ENCODE measurements at places on chromosomes 1 and 21. TPM values are rescaled to one million over a fixed set of nuclear protein-coding genes. Genes with fewer than 3 reads are reported as not detected.

DNA sequence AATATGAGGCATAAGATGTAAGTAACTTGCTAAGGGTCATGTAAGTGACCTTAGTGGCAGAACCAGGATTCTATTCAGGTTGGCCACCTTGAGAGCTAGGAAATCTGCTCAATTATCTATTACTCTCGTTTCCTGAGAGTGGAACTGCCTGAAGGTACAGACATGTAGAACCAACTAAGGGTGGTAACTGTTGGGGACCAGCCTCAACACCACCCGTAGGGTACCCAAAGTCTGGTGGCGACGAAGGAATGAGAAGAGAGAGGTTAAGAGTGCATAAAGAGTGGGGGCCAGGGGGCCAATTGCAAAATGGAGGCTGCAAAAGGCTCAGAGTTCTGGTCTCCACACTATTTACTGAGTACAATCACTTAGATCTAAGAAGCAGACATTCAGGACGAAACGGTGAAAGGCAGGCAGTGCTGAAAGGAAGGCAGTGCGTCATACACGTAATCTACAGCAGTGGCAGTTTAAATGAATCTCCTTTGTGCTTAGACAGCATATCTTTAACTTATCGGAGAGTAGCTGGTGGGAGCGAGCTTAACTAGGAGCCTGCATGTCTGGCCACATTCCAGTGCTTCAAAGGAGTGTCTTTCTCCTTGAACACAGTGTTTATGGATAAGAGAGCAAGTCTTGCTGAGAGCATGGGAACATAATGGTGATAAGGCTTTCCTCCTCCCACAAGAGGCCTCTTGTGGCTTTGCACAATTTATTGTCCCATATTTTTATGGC, 25.0 kb downstream of the SRSF4 start:
- DNase-seq: no peak

DNA sequence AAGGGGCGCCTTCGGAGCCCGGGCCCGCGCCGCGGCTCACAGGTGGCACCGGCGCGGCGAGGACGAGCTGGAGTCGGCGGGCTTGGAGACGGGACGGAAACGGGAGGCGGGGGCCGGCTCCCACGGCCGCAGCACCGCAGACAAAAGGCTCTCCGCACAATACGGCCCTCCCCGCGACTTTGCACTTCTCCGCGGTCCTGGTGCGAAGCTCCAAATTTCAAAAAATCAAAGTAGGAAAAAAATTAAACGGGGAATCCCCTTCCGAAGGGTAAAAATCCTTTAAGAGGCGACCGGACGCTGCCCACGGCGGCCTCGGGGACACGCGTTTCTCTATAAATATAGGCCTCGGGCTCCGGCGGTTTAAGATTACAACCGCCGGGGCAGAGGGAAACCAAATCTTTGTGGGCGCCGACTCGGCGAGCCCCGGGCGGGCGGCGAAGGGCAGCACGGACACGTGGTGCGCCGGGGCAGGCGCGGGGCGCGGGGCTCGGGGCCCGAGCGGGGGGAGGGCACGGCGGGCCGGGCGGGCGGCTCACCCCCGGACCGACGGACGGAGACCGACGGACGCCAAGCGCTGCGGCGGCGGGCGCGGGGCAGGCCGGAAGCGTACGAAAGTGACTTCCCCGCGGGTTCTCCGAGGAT, 453 bp downstream of the PABPC4 start:
- no peak for DNase-seq

SERPINC1 gene
- total RNA-seq: not detected

DNA sequence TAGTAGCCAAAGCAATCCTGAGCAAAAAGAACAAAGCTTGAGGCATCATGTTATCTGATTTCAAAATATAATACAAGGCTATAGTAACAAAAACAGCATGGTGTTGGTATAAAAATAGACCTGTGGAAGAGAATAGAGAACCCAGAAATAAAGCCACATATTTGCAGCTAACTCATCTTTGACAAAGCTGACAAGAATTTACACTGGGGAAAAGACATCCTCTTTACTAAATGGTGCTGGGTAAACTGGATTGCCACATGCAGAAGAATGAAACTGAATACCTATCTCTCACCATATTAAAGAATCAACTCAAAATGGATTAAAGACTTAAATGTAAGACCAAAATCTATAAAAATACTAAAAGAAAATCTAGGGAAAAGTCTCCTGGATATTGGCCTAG, 59.5 kb upstream of the CD55 start:
- no peak for DNase-seq

GRCh38 chr1:77672374-77672773, 10.1 kb downstream of the ZZZ3 start:
- no peak for DNase-seq

DNA sequence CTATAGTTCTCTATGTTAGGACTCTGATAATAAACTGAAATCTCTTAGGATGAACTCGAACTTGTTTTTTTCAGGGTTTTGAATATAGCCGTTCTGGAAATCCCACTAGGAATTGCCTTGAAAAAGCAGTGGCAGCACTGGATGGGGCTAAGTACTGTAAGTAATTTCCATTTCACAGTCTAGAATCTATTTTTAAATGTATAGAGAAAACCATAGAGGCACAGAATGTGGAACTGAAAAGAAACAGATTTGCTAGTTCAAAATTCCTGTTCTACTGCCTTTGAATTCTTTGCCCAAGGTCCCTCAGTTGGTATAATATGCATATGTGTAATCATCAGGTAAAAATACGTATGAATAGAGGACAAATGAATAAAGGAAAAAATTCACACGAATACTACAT, 4.8 kb downstream of the CTH start:
- DNase-seq: no peak

- no peak for DNase-seq
Measured at GRCh38 chr21:27219068-27219467, 252.2 kb upstream of the ADAMTS5 start.

- DNase-seq: no peak
Measured at GRCh38 chr1:27598295-27598687, 5.7 kb downstream of the AHDC1 start.

IGFN1 gene
- 4.3 TPM for total RNA-seq

STRIP1 gene
- 36.5 TPM for total RNA-seq

CENPF gene
- total RNA-seq: 102 TPM

DNA sequence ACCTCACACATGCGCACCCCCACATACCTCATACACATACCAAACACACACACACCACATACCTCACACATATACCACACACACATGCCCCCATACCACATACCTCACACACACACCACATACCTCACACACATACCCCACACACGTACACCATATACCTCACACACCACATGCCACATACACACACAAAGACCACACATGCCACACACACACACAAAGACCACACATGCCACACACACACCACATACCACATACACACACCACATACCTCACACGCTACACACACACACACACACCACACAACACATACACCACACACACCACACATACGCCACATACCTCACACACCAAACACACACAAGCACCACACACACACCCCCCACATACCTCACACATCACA, 30.0 kb downstream of the HIVEP3 start:
- no peak for DNase-seq

SGIP1 gene
- not detected for total RNA-seq

DNA sequence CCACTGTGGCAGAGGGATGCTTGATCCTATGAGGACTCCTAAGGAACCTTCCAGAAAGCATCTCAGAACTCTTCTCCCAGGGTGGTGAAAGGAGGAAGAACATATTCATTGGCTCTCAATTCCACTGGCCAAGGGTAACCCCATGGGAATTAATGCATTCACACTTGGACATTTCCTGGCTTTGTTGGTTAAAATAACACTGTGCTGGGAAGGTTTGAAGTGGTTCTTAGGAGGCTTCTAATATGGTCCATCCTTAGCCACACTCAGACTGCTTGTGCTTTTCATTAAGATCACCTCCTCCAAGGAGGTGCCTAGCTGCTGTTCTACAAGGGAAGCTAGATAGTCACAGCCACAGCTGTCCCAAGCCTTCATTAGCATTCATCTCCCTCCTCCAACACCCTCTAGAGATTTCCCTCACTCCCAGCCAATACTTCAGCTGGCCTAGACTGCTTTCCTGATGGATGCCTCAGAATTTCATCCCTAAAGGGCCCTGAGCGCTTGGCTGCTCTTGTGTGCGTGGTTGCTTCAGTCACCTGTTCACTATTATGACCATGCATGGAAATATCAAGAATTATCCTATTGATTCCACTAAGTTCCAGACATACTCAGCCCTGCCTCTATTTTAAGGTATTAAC, 544.4 kb downstream of the PLPP3 start:
- DNase-seq: no peak

DNA sequence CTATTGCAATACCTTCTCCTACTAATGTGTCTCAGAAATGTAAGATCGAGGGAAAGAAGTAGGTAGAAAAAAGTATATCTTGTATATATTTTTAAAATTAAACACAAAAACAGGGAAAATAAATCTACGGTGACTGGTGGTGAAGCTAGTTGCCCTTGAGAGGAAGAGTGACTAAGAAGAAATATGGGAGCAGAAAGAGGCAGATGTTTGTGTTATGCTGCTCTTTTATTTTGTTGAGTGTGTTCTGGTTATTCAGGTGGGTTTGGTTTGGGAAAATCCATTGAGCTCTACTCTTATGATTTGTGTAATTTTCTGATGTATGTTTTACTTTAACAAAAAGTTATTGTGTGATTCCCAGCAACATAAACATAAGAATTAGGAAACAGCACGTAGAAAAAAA, 444.9 kb upstream of the B3GALT2 start:
- DNase-seq: no peak

DNA sequence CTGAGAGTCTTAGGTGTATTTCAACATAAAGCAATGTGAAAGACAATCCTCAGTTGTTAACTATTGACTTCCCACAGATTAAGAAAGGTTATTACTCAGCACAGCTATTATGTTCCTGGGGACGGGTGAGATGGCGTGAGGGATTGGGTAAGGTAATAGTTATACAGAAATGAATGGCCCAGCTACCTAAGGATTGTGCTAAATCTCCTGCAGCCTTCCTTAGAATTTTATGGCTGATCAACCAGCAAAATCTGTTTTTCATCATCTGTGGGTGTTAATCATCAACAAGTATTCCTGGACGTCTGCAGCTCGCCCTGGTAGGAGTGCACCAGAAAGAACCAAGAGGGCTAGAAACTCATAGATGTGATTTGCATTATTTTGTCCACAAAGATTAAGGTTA, 146.0 kb upstream of the IVNS1ABP start:
- DNase-seq: no peak

- DNase-seq: no peak
Measured at GRCh38 chr1:28902738-28903137, 11.6 kb upstream of the EPB41 start.

DHCR24 gene
- 369 TPM for total RNA-seq

DNA sequence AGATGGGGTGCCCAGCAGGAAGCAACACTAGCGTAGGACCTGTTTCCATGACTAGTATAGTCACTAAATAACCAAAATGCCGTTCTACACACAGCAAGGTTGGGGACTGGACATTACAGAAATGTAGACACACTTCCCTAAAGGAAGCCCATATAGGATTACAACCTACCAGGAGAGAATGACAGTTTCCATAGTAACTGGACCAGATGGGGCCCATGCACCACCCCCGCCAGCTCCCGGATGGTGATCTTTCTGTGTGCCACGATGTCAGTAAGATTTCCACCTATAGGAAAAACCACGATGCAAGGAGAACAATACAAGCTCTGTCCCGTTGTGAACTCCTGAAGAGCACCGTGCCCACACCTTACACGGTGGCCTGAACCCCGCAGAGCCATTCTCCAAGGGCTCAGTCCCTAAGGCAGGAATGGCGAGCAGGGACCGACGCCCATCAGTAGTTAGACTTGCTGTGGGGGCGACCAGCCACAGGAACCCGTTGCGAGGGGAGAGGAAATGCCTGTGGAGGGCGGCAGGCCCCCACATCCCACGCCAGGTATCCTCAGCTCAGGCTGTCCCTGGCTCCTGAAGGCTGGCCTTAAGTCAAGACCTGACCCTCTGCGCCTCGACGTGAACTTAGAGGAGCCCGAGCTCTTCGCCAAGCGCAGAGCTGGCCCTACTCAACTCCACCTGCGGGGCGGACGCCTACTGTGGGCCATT, 13.6 kb upstream of the CEP85 start:
- no peak for DNase-seq

DNA sequence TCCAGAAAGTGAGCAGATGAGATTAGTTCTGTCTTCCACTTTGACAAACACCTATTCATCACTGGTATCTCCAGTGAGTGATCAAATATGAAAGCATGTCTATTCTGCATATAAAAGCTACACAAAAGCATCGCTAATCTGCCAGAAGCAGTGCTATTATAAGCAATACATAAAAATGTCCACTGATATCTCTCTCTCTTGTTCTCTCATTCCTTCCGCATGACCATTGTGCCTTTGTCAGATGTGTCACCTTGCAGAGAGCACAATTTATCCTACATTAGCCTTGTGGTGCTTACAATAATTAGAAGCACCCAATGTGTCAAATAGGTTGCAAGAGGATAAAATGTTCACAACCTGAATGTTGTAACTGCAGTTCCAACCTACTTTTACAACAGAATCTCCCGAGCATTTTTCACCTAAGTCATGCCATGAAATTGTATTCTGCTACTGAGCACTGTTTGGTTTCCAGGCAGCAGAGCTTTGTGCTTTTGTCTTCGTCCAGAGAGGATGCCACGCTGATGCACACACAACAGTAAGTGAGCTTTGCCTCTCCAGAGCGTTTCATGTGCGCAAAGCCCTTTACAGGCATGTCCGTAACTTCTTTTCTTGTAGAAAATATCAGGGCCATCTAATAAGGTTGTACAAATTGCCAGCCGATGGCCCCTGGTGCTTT, 198.7 kb upstream of the PLD5 start:
- DNase-seq: no peak

MPZ gene
- total RNA-seq: 0.43 TPM

TMEM52 gene
- 8.5 TPM for total RNA-seq

RXFP4 gene
- 0.33 TPM for total RNA-seq

GRCh38 chr1:106798991-106799390, 257.5 kb upstream of the PRMT6 start:
- DNase-seq: no peak

DNA sequence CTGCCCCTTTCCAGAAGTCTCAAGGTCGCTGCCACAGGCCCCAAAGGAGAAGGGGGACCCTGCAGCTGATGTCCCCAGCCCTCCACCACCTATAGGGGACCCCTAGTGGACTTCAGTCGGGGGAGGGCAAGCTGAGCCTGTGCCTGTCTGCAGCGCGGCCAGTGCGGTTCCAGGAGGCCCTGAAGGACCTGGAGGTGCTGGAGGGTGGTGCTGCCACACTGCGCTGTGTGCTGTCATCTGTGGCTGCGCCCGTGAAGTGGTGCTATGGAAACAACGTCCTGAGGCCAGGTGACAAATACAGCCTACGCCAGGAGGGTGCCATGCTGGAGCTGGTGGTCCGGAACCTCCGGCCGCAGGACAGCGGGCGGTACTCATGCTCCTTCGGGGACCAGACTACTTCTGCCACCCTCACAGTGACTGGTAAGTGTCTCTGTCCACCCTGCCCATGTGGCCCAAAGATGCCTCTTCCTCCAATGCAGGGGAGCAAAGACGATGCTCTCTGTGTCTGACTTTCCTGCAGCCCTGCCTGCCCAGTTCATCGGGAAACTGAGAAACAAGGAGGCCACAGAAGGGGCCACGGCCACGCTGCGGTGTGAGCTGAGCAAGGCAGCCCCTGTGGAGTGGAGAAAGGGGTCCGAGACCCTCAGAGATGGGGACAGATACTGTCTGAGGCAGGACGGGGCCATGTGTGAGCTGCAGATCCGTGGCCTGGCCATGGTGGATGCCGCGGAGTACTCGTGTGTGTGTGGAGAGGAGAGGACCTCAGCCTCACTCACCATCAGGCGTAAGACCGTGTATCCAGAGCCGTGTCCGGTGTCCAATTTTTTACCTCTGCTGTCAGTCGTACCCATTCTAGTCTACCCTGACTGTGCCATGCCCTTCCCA, 79.9 kb downstream of the OBSCN start:
- no peak for DNase-seq
